ENCODE measurements at places on chromosomes 2 and 18.
A peak's percentile ranks its signal among the peaks of the same experiment; 100 is the strongest.

GRCh38 chr2:133936601-133937000 is 317.3 kb upstream of the MGAT5 start:
- DNase-seq, result no peak

DNA sequence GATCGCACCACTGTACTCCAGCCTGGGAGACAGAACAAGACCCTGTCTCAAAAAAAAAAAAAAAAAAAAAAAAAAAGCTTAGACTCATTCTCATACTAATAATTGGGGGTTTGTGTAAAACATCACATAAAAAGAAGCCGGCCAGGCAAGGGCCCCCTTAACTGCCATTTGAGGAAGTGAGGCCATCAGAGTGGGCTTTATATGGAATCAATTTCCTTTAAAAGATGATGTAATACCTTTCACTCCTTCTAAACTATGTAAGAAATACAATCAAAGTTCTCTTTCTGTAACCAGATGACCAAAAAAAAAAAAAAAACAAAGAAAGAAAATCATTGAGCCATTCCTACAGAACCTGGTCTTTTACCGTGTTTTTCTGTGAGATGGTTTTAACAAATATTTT is 13.1 kb upstream of the GPR55 start:
- no peak for DNase-seq

DNA sequence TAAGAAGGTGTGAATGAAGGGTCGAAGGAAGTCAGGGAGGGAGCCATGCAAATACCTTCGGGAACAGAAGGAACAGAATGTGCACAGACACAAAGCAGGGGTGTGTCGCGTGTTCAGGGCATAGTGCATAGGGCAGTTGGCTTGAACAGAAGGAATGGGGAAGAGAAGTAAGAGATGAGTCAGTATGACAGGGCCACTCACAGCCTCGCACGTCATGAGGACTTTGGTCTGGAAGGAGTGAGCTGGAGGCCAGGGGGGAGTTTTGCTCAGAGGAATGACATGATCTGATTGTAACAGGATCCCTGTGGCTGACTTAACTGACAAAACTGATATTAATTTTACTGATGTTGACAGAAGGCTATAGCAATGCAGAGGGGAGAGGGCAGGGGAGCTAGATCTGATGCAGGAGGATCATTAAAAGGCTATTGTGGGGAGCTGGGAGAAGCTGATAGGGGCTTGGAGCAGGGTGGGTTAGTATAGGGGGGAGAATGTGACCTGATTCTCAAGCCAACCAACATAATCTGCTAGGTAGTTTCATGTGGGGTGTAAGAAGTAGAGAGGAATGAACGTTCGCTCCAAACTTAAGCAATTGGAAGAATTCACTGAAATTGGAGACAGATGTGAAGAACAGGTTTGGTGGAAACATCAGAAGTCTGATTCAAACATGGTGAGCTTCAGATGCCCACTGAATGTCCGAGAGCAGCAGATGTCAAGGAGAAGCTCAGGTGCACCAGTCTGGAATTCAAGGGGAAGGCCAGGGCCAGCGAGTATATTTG is 60.4 kb upstream of the COPS8 start:
- no peak for DNase-seq

GRCh38 chr18:57696271-57696670 is 74.6 kb upstream of the NARS1 start:
- DNase-seq, result no peak

DNA sequence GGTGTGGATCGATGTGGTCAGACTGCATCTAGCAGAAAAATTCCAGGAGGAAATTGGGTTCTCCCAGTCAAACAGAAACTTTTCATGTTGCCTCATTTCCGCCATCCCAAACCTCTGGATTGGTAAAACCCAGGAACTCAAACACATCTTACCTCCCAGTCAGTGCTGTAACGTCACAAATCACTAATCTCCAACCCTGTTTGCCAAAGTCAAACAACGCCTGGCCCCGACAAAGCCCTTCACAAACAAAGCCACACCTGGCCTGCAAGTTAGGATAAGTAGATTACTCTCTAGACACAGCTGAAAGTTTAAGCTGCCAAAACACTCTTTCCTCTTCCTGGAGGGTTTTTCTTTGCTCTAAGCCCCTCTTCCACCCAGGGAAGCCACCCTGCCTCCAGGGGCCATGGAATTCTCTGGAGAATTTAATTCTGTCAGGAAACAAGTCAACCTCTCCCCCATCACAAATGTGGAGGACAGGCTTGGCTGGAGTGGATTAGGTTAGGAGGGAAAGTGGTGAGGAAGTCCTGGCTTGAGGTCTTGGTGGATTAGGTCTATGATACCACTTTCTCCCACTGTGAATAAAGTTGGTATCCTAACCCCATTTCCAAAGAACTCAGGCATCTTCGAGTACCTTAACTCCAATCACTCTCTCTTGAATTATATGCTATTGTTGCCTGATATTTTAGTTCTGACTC is 86.7 kb downstream of the LYPD6B start:
- DNase-seq, result no peak

GRCh38 chr2:34261701-34262100 is 662.6 kb upstream of the FAM98A start:
- no peak for DNase-seq

DNA sequence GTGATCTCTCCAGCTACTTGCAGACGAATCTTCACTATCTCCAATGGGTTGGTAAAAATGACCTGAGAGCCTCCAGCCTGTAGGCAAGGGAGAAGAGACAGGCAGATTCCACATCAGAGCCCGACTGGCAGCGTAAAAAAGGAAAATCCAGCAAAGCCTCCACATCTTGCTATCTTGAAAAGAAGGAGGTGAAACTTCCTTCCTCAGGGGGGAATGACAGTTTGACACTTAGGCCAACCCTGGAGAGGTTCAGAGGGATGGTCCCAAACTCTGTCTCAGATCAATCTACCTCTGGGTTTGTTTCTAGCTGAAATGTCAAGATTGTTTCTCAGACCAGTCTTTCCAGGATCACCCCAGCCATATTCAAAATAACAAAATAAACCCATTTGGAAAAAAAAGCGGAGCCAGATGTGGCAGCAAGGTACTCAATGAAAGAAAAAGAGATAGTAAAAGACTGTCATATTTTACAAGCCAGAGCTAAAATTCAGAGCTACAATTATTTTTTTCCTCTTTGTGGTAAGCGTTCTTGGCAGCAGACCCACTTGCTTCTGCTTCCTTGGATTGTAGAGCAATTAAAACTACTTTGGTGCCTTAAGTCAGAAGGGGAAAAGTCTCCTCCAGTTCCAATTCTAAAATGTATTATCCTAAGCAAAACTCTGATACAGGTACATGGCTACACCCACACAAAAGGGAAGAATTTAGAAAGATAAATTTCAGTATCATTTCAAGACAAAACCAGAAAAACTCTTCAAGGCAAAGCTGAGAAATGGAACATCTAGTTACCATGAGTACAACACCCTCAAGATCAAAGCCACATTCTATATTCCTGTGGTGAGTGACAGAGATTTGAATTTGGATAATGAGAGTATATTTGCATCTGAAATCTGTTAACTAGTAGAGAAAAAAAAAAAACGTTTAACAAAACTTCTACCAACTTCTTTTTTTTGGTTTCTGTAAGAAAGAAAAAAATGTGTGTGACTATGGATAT is 100.1 kb downstream of the SLC25A12 start:
- no peak for DNase-seq

DNA sequence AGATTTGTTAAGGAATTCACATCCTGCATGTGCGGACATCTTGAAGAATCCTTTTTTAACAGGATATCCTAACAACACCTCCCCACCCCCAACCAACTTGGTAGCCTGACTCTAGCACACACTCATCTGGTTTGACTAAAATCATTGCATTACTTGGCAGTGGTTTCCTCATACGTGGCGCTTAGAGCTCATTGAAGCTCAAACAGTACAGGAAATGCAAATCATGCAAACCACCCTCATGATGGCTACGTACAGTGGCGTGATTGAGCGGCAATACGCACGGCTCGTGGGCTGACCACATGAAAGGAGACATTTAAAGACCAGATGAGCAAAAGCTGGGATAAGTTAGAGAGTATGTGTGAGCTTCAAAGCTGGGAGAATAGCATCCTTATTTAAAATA is 336.2 kb downstream of the ZEB2 start:
- DNase-seq, result peak; percentile 76

- no peak for DNase-seq
These were observed 93.1 kb downstream of the INPP5D start for GRCh38 chr2:233153146-233153798.

- DNase-seq, result no peak
These were observed 34.0 kb downstream of the HAT1 start for GRCh38 chr2:171956135-171956825.

Measured in GM12865 (cell line).